ENCODE measurements at places on chromosomes 6 and 20.

- DNase-seq: no peak
Observed at GRCh38 chr6:4844108-4844507, 67.9 kb downstream of the CDYL start.

GRCh38 chr6:129911732-129912131 is 50.6 kb upstream of the TMEM244 start:
- DNase-seq: no peak

DNA sequence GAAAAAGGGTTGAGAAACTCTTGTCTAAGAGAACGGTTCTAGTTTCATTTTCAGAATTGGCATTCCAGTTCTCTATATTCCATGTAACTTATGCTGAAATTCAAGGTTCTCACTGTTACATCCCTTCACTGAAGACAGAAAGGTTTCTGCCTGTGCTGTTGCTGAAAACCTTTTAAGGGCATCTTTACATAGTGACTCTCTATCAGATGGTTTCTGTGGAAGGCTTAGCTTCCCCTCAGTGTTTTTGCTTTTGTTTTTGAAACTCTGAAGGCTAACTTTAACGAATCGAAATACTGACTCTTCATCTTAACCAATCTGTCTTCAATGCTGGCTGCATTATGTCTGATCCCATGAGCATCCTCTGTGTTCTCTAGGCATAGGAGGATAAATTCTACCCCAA is 1286.2 kb upstream of the EYS start:
- DNase-seq: no peak

DNA sequence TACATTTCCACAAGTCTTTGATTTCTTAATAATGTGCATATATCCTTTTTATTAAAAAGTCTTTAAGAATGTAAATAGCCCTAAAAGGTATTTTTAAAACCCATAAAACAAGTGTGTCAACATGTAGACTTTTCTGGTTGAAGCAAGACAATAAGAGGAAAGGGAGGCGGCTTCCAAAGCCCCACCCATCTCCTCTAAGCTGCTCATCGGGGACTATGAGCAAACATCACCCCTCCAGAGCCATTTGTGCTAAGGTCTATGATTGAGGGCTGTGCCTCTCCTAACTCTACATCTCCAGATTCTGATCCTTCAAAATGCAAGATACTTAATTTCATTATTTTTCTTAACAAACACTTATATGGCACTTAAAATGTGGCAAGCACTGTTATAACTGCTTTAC is 2.5 kb upstream of the NAA20 start:
- DNase-seq: no peak

DNA sequence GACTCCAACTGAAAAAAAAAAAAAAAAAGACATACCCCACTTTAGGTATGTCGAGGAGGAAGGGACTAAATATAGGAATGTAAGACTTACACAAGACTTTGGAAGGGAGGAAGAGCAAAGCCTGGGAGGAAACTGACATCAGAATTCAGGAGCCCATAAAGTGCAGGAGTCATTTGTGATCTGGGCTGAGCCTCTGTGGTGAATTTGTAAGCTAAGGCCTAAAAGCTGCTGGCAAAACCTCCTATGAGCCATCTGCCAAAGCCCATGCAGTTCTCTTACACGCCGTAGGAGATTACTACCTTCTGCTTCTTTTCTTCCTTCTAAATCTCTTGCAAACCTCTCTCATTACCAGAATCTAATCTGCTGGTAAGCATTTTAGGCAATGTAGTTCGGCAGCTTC is 52.0 kb upstream of the THEMIS start:
- no peak for DNase-seq

DNA sequence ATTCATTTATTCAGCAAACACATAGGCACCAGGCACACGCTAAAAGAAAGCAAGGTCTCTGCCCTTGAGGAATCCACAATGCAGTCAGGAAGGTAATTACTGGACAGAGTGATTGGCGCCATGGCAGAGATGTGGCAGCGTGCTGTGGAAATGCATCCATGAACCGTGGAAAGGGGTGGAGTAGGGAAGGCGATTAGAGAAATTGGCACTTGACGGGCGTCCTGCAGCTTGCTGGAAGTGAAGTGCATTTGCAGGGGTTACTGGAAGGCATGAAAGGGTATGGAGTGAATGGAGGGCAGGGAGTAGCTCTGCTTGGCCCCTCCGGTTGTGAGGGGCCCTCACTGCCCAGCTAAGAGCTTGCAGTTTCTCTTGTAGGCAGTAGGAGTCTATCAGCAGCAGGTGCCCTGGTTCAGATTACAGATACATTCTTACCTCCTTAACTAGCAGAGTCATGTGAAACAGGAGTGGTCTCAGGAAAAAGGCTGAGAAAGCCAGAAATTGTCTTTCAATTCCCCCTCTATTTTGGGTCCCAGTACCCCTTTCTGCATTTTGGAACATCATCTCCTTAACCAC is 122.5 kb upstream of the TIAM2 start:
- no peak for DNase-seq

GRCh38 chr6:166460473-166461437 is 78.0 kb upstream of the MPC1 start:
- DNase-seq: no peak

GRCh38 chr6:152594701-152595100 is 42.5 kb downstream of the SYNE1 start:
- DNase-seq: no peak

DNA sequence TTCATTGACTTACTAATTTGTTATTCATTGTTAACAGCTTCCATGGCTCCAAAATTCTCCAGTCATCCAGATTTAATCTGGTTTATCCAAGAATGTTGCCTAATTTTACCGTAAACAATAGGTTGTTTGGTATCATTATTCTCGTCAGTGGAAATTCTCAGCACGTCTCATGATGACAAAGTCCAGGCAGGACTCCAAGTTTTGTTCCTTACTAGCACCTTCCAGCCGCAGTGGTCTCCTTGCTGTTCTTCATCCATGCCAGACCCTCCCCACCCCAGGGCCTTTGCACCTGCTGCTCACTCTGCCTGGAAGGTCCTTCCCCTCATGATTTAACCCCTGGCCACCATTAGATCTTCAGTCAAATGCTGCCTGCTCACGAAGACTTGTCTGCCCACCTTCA is 48.1 kb upstream of the NAA20 start:
- no peak for DNase-seq

- DNase-seq: no peak
Observed at GRCh38 chr20:37299718-37300528, 10.5 kb downstream of the MANBAL start.

DNA sequence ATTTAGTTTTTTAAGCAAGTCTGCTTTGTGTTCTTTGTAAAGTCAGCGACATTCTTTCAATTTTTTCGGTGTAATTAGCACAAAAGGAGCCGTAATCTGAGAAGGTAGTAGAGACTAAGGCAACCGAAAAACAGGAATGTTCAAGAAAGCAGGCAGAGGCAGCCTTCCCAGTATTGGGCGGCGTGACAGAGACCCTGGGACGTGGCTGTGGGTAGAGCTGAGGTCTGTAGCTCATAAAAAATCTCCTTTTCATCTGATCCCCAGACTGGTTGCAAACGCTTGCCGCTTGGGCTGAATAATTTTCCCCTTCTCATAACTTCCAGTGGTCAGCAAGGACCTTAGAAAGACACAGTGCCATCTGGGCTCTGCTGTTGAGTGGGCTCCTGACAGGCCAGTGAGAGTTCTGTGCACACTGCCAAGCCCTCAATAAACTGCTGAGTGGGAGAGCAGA is 30.8 kb downstream of the GNAS start:
- no peak for DNase-seq

GRCh38 chr6:125554456-125554855 is 195.0 kb upstream of the HEY2 start:
- DNase-seq: no peak

- no peak for DNase-seq
Observed at GRCh38 chr6:150717419-150717818, 117.7 kb downstream of the PLEKHG1 start.

DNA sequence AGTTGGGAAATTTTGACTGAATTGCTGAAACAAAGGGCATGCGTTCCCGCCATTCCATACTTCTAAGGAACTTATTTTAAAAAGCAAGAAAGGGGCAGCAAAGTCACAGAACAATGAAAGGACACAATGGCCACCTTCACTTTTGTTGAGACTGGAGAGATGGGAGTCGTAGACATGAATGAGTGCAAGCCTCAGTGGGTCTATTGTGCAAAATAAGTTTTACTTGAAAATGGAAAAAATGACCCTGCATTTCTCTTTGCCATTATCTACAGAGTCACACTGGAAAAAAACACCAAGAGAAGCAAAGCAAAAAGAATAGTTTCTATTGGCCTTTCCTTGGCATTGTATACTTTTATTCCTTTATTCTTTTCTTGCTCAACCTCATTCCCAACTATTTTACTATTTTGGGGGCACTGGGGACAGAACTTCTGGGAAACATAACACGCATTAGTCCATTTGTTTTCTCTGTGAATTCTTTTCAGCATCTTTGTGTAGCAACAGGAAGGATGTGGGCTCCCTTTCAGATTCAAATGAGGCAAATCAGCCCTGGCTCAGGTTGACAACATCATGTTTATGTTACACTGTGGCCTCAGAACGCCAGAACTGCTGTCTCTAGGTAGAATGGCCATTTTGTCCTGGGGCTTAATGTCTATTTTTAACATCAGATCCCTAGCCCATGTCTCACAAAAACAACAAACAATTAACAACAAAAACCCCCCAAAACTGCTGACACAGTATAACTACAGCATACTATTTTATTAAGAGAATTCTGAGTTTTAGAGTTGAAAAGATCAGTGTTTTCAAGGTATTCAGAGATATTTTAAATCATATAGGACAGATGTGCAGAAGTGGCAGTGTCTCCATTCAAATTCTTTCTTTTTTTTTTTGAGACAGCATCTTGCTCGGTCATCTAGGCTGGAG is 122.2 kb downstream of the FYN start:
- DNase-seq: peak; percentile 71

DNA sequence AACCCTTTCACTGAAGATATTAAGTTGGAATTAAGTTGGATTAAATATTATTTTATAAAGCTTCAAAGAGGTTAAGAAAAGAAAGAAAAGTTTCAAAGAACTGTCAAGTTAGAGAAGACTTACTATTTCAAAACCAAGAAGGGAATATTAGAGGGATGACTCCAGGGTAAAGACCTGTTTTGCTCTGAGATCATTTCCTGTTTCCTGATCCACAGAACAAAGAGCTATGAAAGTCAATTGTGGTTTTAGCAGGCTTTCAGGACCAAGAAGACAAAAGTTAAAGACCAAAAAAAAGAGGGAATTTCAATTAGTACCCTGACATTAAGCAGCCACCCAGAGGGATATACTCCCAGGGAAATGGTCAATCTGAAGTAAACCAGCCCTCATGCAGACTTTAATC is 19.4 kb downstream of the ESF1 start:
- no peak for DNase-seq

- DNase-seq: no peak
Observed at GRCh38 chr6:3228771-3229565, 1.5 kb upstream of the TUBB2B start.

All from central memory CD8-positive, alpha-beta T cell (primary cell).